CD4-positive, alpha-beta T cell treated with Interleukin-17A for 4 hours (primary cell): ENCODE measurements at places on chromosomes 2 and 18.
A peak's percentile ranks its signal among the peaks of the same experiment; 100 is the strongest.

DNA sequence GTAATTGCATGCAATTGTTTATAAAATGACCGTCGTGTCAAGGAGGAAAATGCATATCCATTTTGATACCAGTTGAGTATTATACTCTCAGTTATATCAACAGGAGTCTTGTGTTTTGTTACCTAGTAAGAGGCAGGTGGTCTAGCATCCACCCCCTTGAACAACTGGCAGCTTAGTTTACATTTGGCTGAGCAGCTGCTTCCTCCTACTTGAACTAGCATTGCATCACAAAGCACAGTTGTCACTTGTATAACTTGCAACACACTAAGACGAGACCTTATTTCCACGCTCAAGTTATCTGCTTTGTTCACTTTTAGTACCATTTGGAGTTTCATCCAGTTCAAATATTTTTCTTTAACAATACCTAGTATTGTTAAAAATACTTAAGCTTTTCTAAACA lies 75.4 kb upstream of the UBE2E3 start:
- no peak for DNase-seq

DNA sequence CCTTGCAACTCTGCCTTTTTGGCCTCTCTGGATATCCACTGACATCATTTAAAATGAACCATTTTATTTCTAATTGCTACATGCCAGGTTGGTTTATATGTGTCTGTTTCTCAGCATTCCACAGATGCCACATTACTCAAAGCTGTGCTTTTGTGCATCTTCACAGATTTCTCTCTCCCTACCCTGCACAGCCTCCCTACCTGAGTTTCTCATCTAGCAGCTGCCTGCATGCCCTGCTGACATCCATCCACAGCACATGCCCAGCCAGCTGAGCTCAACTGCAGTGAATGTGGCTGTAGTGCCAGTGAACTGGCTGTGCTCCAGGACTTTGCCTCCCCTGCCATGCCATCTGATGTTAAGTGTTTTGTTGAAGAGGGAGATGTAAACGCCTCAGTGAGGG lies 44.5 kb downstream of the PKP4 start:
- DNase-seq, result no peak

GRCh38 chr2:37590119-37590571 lies 81.3 kb downstream of the CDC42EP3 start:
- DNase-seq, result no peak

- DNase-seq, result no peak
Measured at GRCh38 chr2:10151462-10151861, 28.9 kb downstream of the RRM2 start.

- DNase-seq, result no peak
Measured at GRCh38 chr2:47173986-47174732, 19.1 kb upstream of the STPG4 start.

GRCh38 chr2:200703127-200703925 lies 108.4 kb upstream of the BZW1 start:
- DNase-seq, result no peak

- DNase-seq, result no peak
Measured at GRCh38 chr2:174771136-174771535, 6.9 kb upstream of the CHRNA1 start.

DNA sequence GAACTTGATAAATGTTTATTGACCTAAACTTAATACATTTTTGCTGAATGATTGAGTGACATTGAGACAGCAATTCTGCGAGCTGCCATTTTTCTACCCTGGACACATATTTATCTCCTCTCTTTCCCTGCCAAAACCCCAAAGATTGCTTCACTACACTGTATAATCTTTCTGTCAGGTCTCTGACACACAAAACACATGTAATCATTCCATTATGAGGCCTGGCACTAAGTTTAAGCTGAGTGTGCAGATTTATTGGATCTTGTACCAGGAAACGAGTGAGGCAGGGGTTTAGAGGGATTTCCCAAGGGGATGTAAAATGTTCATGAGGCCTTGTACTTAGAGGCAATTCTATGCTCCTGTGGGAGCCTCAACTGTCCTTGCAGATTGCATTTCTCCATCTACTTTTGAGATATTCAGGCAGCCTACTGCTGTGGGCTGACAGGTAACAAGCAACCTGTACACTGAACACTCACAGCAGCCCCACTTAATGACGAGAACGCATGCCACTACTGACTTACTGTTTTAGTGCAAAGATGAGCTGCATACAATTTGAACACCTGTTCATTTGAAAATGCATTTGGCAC lies 13.7 kb upstream of the OSR1 start:
- no peak for DNase-seq

DNA sequence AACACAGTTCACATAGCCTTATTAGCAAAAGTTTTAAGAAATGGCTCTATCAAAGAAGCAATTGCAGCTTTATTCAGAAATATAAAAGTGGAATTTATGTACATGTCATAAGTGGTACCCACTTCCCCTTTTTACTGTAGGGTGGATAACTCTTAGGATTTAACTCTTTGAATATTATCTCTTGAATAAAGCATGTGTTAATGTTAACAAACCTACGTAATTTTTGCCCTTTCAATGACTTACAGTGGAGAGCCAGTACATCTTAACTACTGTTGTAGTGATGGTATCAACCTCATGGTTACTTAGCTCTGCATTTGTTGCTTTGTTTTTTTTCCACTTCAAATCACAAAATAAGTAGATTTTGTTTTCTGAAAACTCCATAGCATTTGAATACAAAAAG lies 8.8 kb downstream of the NABP1 start:
- no peak for DNase-seq

DNA sequence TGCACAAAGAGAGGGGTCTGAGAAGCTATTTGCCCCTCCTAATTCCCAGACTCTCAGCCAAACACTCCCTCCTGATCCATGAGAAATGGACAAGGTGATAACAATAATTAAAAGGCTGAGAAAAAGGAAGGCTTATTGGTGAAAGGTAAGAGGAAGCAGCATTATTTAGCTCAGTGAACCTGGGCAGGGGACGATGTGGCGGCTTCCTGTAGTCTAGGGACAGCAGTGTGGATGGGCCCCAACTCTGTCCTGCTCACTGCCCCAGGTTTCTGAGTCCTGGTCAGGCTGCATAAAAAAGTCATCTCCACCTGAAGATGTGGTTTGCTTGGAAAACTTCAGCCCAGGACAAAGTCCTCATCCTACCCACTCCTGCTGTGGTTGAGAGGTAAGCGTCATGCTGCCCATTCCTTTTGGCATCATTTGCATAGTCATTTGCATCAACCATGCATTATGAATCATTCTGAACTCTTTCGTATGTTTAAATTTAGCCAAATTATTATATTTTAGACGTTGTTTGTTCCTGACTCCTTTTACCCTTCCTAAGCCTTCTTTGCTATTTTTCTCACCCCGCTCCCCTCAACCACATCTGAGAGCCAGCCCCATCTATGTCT lies 126.8 kb downstream of the CLIP4 start:
- DNase-seq, result no peak

DNA sequence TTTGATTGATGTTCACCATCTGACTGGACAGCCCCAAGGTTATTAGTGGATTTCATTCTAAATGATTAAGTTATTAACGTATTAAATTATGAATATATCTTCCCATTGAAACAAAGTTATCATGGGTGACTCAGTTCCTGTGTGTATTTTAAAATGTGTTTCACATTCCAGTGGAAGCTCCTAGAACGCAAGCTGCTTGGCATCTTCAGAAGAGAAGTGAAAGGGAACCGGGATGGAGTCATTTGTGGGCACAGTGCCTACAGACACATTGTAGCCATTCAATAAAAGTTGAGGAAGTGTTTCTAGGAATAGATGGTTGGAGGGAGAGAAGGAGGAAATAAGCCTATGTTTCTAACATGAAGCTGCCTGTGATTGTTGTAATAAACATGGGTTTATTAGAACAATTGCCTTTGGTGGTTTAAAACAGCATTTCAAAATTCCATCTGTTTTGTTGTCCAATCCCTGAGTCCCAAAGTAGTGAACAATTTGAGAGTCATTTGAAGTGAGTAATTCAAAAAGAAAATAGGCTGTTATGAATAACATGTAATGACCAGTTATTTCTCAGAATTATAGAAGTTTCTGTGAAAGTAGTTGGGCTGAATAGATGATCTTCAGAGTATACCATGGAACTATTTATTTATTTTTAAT lies 143.5 kb downstream of the PKP4 start:
- no peak for DNase-seq

- DNase-seq, result peak; percentile 54
Measured at GRCh38 chr18:32549248-32550110, 78.8 kb upstream of the GAREM1 start.

DNA sequence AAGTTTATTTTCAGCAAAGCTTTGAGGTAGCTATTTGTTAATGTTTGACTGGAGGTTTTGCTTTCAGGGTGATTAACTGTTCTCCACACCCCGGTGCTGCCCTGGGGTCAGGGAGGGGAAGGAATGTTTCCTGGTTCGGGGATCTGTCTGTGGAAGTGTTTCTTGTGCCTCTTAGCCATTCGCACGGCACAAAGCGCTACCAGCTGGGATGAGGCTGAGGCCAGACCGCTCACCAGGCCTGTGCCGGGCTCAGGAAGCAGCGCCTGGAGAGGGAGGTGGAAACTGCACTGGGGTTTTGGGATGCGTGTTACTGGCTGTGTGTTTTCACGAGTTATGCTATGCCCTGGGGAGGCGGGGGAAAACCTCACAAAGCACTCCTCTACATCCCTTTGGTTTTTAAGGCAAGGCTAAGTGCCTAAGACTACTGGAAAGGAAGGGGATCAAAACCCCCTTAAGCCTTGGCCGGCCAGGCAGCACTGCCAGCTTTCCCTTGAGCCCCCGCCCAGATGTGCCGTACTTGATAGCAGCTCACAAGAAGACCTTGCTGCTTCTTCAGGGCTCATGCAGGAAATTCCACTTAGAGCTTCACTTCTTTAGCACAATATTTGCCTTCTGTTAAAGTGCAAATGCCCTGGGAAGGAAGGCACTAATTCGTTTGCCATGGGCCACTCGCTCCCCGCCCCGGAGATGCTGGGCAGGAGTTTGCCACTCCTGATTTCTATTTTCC lies 65.7 kb upstream of the CNGA3 start:
- DNase-seq, result no peak

GRCh38 chr18:25174324-25174723 lies 177.6 kb downstream of the ZNF521 start:
- no peak for DNase-seq

- no peak for DNase-seq
Measured at GRCh38 chr2:165505514-165505913, 36.0 kb downstream of the CSRNP3 start.

GRCh38 chr2:76870581-76870980 lies 651.6 kb downstream of the LRRTM4 start:
- DNase-seq, result no peak

- DNase-seq, result no peak
Measured at GRCh38 chr2:228735697-228736096, 535.4 kb downstream of the PID1 start.

GRCh38 chr2:168323529-168324021 lies 76.2 kb upstream of the STK39 start:
- no peak for DNase-seq

- DNase-seq, result no peak
Measured at GRCh38 chr2:201194097-201194496, 11.2 kb downstream of the CASP10 start.

GRCh38 chr2:86414996-86415395 lies 26.2 kb upstream of the KDM3A start:
- DNase-seq, result no peak

- DNase-seq, result no peak
Measured at GRCh38 chr2:29322011-29322410, 206.8 kb downstream of the CLIP4 start.
